ENCODE measurements at places on chromosomes 4 and X. TPM values are rescaled to one million over a fixed set of nuclear protein-coding genes. Genes with fewer than 3 reads are reported as not detected.

GRCh38 chrX:153779891-153780677, 757 bp upstream of the SRPK3 start:
- peaks cover 9% of the 10 kb centered on the region for H3K27me3 ChIP-seq
- H3K27ac ChIP-seq: no peak overlapping the region
- H3K36me3 ChIP-seq: peaks cover 2% of the 10 kb centered on the region
- H3K4me1 ChIP-seq: peaks cover 2% of the 10 kb centered on the region
- no peak overlapping the region for H3K4me3 ChIP-seq
- DNase-seq: no peak

DNA sequence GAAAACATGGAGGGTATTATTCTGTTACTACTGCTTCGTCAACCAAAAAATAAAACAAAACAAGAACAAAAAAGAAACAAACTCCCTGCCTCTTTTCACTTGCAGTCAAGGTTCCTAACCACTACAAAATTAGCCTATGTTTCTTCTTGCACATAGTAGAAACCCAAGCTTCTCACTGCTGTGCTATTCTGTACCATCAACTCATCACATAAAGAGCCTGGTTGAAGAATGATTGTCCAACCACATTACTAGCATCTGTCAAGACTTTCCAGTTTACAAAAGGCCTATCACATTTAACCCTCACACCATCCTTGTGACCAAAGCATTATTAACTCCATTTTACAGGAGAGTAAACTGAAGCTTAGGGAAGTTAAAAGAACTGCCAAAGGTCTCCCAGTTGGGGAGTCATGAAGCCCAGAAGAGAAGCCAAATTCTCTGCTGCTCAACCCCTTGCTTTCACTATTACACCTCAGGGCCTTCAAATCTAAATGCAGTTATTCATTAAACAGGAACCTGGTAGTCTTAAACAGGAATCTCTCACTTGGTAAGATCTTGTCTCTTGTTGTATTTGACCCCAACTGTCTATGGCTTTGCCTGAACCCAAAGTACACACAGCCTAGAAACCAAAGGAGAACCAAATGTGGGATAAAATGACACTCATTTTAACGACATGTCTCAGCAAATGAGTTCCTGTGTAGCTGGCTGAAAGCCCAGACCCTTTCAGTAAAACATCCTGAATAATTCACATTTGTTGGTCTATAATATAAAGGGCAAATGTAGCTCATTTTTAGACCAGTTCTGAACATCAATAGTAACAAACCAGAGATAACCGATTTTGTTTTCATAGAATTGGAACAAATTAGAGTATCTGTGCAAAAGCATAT, 8.6 kb downstream of the F9 start:
- no peak overlapping the region for H3K27ac ChIP-seq
- H3K4me3 ChIP-seq: no peak overlapping the region
- no peaks in the 10 kb centered on the region for H3K4me1 ChIP-seq
- no peak for DNase-seq
- peaks cover 5% of the 10 kb centered on the region for H3K27me3 ChIP-seq

- H3K36me3 ChIP-seq: peaks cover 2% of the 10 kb centered on the region
- no peak for DNase-seq
- peaks cover 15% of the 10 kb centered on the region for H3K4me1 ChIP-seq
- no peak overlapping the region for H3K4me3 ChIP-seq
- H3K27me3 ChIP-seq: peaks cover 6% of the 10 kb centered on the region
These were observed 42.0 kb upstream of the PROM1 start for GRCh38 chr4:16125571-16126445.

The TMEM131L gene
- 83.8 TPM for total RNA-seq

The ABRAXAS1 gene
- 16.6 TPM for total RNA-seq

GRCh38 chr4:178068136-178068535, 625.9 kb upstream of the AGA start:
- H3K27me3 ChIP-seq: no peaks in the 10 kb centered on the region
- no peak overlapping the region for H3K27ac ChIP-seq
- no peak for DNase-seq
- H3K36me3 ChIP-seq: no peaks in the 10 kb centered on the region

DNA sequence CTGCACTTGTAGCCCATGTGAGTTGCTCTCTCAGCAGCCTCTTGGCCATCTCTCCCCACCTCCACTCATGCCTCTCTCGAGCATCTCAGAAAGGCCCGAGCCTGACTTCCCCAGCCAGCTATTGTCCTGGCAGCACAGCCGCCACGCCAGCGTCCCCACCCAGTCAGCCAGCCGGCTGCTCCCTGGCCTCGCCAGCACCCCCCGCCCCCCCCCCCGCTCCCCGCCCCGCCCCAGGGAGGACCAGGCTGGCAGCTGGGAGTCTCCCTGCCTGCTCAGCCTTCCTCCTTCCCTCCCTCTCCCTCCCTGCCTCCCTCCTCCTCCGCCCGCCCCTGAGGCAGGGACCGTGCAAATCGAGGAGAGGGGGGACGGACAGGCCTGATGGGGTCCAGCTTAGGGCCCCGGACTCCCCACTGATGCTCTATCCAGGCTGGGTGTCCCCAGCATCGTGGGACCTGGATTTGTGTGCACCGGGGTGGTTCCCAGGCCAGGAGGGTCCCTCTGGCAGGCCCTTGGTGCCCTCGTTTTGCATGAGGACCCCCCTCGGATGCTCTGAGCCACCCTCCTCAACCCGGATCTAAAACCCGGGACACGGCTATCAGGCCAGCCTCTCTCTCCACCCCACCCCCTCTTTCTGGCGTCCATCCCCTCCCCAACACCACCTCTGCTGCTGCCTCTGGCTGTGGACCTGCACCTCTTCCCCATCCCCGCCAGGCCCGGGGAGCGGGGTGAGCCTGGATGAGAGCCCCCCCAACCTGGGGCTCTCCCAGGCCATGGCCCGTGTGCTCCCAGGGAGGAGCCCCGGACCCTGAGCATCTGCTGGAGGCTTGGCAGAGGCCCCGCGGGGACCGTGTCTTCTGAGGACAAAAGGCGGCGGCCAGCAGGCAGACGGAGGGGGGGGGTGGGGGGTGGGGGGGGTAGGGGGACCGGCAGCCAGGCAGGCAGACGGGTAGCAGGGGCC, at the start of gene GPR173:
Gene GPR173 (plus strand): TSS at position 621 of the 958 bp plus-strand sequence. CDS start 27,833 bp downstream, outside the sequence.
- H3K36me3 ChIP-seq: no peaks in the 10 kb centered on the region
- no peaks in the 10 kb centered on the region for H3K27me3 ChIP-seq
- H3K4me3 ChIP-seq: peak within 1 kb of the TSS; percentile 64
- peak within 1 kb of the TSS; percentile 27 for H3K27ac ChIP-seq
- no peaks in the 10 kb centered on the region for H3K4me1 ChIP-seq

DNA sequence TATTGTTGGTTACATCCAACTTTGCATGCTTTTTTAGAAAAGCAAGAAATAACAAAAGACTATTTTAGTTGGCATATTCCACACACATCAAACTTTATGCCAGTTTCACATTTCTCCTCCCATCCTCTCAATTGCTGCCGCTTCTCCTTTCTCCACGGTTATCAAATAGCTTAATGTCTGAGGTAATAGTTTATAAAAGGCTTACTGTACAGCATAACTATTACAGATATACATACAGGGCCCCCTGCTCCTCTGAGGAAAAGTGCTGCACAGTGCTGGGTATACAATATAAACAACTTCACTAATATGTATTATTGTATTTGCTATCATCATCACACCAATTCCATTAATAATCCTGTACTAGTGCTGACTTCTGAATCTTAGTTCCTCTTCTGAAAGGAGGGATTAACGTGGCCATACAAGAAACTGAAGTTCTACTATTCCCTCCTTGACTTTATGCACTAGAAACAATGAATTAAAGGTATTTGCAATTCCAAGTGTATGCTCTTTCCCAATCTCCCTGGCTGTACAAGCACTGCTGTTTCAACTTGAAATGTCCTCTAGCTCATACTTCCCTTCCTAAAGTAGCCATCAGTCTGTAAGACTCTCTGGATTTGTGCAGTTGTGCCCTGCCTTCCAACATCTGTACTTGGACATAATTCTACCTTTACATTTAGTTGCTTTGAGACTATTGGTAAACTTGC, 2.5 kb downstream of the CCNI start:
- H3K4me3 ChIP-seq: no peak overlapping the region
- H3K4me1 ChIP-seq: peaks cover 48% of the 10 kb centered on the region
- H3K27ac ChIP-seq: no peak overlapping the region
- H3K27me3 ChIP-seq: no peaks in the 10 kb centered on the region

- H3K27ac ChIP-seq: no peak overlapping the region
- H3K36me3 ChIP-seq: no peaks in the 10 kb centered on the region
- H3K4me3 ChIP-seq: no peak overlapping the region
- H3K4me1 ChIP-seq: no peaks in the 10 kb centered on the region
- no peaks in the 10 kb centered on the region for H3K27me3 ChIP-seq
These were observed 472.9 kb upstream of the GRID2 start for GRCh38 chr4:91830681-91831395.

DNA sequence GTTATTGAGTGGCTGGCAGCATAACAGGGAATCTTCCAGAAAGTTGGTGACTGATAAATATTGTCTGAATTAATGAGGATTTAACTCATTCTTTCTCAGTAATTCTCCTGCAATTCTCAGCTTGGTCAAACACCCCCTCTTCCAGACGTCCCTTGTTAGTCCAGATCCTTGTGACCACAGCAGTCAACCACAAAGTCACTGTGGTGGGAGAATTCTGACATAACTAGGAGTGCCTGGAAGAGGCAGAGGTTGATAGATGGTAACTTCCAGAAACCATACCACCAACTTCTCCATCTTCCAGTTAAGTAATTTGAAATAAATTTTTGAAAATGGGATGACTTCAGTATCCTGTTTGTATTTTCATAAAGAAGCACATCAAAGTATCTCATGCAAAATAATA, 90.1 kb downstream of the CEP44 start:
- H3K27me3 ChIP-seq: peaks cover 25% of the 10 kb centered on the region
- no peaks in the 10 kb centered on the region for H3K4me1 ChIP-seq
- no peak overlapping the region for H3K4me3 ChIP-seq
- H3K36me3 ChIP-seq: no peaks in the 10 kb centered on the region
- no peak for DNase-seq

- no peak for DNase-seq
- H3K27me3 ChIP-seq: no peaks in the 10 kb centered on the region
- H3K4me1 ChIP-seq: peaks cover 3% of the 10 kb centered on the region
- no peak overlapping the region for H3K27ac ChIP-seq
These were observed 43.6 kb downstream of the CD99L2 start for GRCh38 chrX:150854856-150855255.

The TMEM144 gene
- 0.50 TPM for total RNA-seq

The CCKAR gene
- total RNA-seq: not detected

DNA sequence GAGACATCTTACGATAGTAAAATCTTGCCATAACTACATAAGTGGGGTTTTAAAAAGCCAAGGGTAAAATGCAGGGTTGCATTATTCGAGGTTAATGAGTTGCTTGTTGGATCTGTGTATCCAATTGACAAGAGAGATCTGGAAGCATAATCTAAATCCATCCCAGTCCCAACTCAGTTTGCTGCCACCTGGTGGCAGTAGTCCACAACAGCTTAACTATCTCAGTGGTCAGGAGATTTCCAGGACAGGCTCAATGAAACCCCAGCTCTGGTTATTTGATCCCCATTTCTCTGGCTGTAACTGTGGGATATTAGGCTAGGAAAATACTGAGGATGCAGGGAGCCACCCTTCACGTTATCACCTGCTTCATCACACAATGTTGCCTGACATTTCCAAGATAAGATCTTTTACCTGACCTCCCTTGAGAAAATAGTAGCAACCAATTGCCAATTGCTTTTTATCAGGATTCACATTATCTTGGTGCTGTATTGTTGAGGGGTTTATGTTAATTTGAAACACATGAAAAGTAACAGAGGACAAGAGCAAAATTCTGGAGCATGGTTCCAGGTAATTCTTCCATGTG, 88.2 kb upstream of the TNIP3 start:
- H3K36me3 ChIP-seq: peaks cover 4% of the 10 kb centered on the region
- peak overlapping the region; percentile 21 for H3K27ac ChIP-seq
- no peak overlapping the region for H3K4me3 ChIP-seq
- no peaks in the 10 kb centered on the region for H3K27me3 ChIP-seq
- peaks cover 43% of the 10 kb centered on the region for H3K4me1 ChIP-seq

DNA sequence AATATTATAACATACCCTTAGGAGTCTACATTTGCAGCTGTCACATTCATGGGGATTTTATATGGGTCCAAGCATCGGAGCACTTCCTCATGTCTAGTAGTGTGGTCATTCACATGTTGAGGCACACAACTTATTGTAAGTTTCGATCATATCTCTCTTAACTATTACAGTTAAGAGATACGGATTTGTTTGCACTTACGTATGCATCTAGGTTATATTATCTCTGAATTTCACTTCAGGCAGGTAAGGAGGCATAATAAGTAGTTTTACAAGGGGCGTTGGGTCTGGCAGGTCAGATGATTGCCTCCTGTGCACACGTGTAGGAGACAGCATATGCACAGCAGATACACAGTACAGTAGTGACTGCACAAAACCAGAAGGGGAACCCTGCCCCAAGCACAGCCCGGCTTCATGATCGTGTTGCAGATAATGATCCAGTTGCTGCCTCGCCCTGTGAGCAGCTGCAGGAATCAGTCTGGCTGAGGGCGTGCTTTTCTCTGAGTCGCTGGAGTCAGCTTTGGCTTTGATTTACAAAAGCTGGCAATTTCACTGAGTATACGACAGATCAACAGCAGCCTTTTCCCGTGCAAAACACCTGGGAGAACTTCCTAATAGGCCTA, 302.9 kb upstream of the GATB start:
- peaks cover 24% of the 10 kb centered on the region for H3K4me1 ChIP-seq
- peak overlapping the region; percentile 31 for H3K4me3 ChIP-seq
- peak overlapping the region; percentile 35 for H3K27ac ChIP-seq

The NHS gene
- total RNA-seq: not detected

- DNase-seq: no peak
- peaks cover 5% of the 10 kb centered on the region for H3K27me3 ChIP-seq
- H3K4me1 ChIP-seq: no peaks in the 10 kb centered on the region
These were observed 147.4 kb downstream of the LDB2 start for GRCh38 chr4:16750882-16751642.

DNA sequence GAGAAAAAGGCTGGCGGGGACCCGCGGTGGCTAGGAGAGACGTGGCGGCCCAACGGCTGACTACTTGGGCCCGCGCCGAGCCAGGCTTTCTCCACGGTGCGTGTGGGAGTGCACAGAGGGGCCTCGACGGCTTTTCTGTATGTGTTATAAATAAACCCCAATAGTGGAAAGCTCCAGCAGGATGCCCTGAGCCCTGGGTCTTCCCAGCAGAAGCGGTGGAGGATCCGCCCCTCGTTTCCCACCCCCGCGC, 268 bp upstream of the PRRG1 start:
- H3K36me3 ChIP-seq: no peaks in the 10 kb centered on the region
- H3K27me3 ChIP-seq: peaks cover 9% of the 10 kb centered on the region
- H3K4me1 ChIP-seq: peaks cover 3% of the 10 kb centered on the region
- DNase-seq: no peak
- no peak overlapping the region for H3K27ac ChIP-seq

All from T-helper 17 cell (primary cell).